ENCODE measurements at places on chromosomes 2 and 18.

- DNase-seq = no peak
Measured at GRCh38 chr2:145815933-145816332, 1296.0 kb upstream of the ZEB2 start.

GRCh38 chr2:232910376-232910775 lies 40.3 kb downstream of the SNORC start:
- DNase-seq = no peak

DNA sequence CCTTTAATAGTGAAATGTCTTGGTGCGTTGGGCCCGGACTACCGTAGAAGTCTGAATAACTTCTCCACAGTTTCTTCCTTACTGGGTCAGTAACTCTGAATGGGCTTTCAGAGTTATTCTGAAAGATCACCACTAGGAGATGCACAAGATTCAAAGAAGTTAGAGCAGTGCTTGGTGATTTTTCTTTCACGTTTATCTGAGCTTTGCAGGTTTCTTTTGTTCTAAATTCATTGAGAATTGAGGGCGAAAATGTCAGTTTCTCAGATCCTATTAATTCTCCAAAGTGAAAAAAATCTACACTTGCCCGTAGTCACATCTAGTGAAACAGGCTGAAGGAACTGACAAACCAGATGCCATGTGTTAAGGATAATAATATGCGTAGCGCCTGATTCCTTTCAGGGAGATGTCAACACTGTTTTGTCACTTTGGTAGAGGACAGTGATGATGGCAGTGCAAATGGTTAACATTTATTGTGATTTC lies 70.1 kb downstream of the QPCT start:
- no peak for DNase-seq

- DNase-seq = no peak
Measured at GRCh38 chr2:144117086-144117485, 402.8 kb downstream of the ZEB2 start.

GRCh38 chr2:28435241-28435640 lies 42.6 kb downstream of the FOSL2 start:
- no peak for DNase-seq

Data from activated CD4-positive, alpha-beta T cell treated with anti-CD3 and anti-CD28 coated beads, Interleukin-2, amount 50 U/mL, for 24 hours (primary cell).